ENCODE measurements at places on chromosomes 3 and 15. TPM values are rescaled to one million over a fixed set of nuclear protein-coding genes. Genes with fewer than 3 reads are reported as not detected.

GRCh38 chr3:128426128-128426921, 40.4 kb downstream of the DNAJB8 start:
- no peaks in the 10 kb centered on the region for H3K36me3 ChIP-seq
- H3K4me3 ChIP-seq, result no peak overlapping the region
- H3K27ac ChIP-seq, result no peak overlapping the region
- H3K4me1 ChIP-seq, result no peaks in the 10 kb centered on the region
- peak; percentile 75 for DNase-seq

ROPN1 gene
- total RNA-seq, result not detected

- peaks cover 6% of the 10 kb centered on the region for H3K27me3 ChIP-seq
- H3K4me3 ChIP-seq, result no peak overlapping the region
- H3K36me3 ChIP-seq, result no peaks in the 10 kb centered on the region
- H3K27ac ChIP-seq, result no peak overlapping the region
- DNase-seq, result no peak
These were observed 237.4 kb downstream of the TBL1XR1 start for GRCh38 chr3:176959867-176960266.

PPP1R14D gene
- not detected for total RNA-seq

GOLGA6B gene
- total RNA-seq, result not detected

GRCh38 chr3:23100106-23100505, 103.0 kb upstream of the UBE2E2 start:
- no peaks in the 10 kb centered on the region for H3K27me3 ChIP-seq
- H3K4me3 ChIP-seq, result no peak overlapping the region
- DNase-seq, result no peak
- H3K27ac ChIP-seq, result no peak overlapping the region
- no peaks in the 10 kb centered on the region for H3K36me3 ChIP-seq

CEP19 gene
- 5.6 TPM for total RNA-seq

C3orf80 gene
- total RNA-seq, result 0.09 TPM

CFAP100 gene
- total RNA-seq, result not detected

RPUSD2 gene
- total RNA-seq, result 14.0 TPM

GRCh38 chr3:49161197-49161596, 4.9 kb downstream of the CCDC71 start:
- DNase-seq, result no peak
- H3K4me3 ChIP-seq, result no peak overlapping the region
- H3K36me3 ChIP-seq, result peaks cover 29% of the 10 kb centered on the region

GRCh38 chr15:67781061-67781460, 44.2 kb upstream of the SKOR1 start:
- peaks cover 28% of the 10 kb centered on the region for H3K4me1 ChIP-seq
- H3K27me3 ChIP-seq, result no peaks in the 10 kb centered on the region
- no peak overlapping the region for H3K27ac ChIP-seq
- H3K4me3 ChIP-seq, result no peak overlapping the region
- no peaks in the 10 kb centered on the region for H3K36me3 ChIP-seq

Data from activated CD4-positive, alpha-beta T cell treated with anti-CD3 and anti-CD28 coated beads for 36 hours (primary cell).